Stimulated activated CD4-positive, alpha-beta T cell treated with anti-CD3 and anti-CD28 coated beads, TNF-alpha, amount 100 ng/mL, for 48 hours (primary cell): ENCODE measurements at places on chromosomes 5 and 9.

DNA sequence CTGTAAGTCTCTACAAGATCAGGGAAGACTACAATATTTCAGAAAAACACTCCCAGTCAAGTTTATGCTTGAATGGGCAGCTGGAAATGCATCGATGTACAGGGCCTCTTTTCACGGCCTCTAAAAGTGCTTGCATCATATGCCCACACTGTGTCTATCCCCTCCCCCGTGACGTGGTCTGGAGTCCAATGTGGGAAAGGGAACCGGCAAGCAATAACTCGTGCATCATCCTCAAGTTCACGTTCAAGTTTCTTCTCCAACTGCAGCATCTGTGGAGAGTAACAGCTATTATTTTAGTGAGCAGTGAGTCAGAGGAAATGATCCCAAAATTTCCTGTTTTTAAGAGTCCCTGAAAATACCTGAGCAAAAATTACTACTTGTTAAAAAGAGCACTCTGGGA lies 22.3 kb downstream of the ATPSCKMT start:
- no peak for DNase-seq

DNA sequence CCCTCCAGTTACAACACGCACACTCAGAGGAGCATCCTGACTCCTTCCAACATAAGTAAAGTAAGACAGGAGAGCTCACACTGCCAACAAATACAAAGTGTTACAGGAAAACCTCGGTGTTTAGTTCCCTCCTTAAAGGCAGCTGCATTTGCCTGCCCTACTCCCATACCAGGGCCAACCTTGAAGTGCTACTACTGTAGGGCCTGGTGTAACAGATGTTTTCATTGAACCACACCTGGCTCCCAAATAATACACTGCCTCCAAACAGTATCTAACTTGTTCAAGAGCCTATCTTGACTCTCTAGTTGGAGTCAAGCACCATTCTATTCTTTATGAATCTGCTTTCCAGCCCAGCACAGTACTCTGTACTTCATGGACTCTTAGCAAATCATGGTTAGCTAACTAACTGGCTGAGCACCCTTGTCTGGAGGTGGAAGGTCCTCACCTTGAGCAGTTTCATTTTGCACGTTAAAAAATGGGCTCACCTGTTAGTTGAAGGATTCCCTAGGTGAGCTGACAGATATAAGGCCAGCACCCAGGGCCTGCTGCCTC lies 34.6 kb downstream of the TTC39B start:
- DNase-seq: no peak

DNA sequence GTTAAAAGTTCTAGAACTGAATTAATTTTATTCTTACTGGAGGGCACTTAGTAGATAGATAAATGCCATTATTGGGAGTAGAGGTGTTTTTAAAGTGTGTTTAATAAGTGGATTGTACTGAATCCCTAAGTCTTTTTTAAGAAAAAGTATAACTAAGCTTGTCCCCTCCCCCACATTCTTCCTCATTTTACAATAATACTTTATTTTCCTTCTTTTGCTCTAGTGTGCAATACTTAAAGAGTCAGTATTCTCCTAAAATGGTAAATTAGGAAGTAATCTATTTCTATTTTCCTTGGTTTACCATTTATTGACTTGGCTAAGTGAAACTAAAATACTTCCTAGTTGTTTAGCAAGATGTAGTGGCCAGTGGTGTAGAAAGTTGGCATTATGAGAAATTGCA lies 11.6 kb downstream of the UBLCP1 start:
- no peak for DNase-seq

- no peak for DNase-seq
Observed at GRCh38 chr9:128555180-128555721, 2.9 kb downstream of the SPTAN1 start.

GRCh38 chr5:66560371-66560770 lies 35.8 kb upstream of the MAST4 start:
- DNase-seq: no peak

- DNase-seq: no peak
Observed at GRCh38 chr5:11075035-11075805, 314.2 kb upstream of the DAP start.

- DNase-seq: peak; percentile 58
Observed at GRCh38 chr9:134391319-134392231, 65.3 kb downstream of the RXRA start.

GRCh38 chr9:16236882-16237281 lies 633.6 kb downstream of the BNC2 start:
- no peak for DNase-seq

- no peak for DNase-seq
Observed at GRCh38 chr5:83641946-83642345, 78.7 kb downstream of the HAPLN1 start.

GRCh38 chr5:150556859-150557508 lies 49.1 kb downstream of the NDST1 start:
- DNase-seq: no peak

- no peak for DNase-seq
Observed at GRCh38 chr9:21465859-21466518, 16.1 kb downstream of the IFNE start.

DNA sequence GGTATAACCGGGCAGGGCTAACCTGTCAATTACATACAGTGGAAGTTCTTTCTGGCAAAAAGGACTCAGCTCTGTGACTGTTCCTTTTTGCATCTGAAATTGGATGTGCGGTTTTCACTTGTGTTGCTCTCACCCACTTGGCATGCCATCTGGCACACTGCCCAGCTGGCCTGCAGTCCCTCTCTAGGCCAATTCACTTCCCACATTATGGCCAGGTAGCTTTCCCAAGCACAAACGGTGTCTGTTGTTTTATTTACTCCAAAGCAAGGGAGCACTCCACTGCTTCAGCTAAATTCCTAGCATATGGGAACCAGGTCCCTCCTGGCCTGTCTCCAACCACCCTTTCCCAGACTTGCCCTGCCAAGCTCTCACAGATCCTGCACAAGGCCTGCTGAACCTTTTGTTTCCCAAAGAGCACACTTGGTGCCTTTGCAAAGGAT lies 132.5 kb downstream of the SEMA6A start:
- DNase-seq: no peak

- no peak for DNase-seq
Observed at GRCh38 chr5:1747803-1748085, 51.9 kb downstream of the MRPL36 start.

GRCh38 chr5:154506049-154506715 lies 28.2 kb upstream of the HAND1 start:
- DNase-seq: no peak

DNA sequence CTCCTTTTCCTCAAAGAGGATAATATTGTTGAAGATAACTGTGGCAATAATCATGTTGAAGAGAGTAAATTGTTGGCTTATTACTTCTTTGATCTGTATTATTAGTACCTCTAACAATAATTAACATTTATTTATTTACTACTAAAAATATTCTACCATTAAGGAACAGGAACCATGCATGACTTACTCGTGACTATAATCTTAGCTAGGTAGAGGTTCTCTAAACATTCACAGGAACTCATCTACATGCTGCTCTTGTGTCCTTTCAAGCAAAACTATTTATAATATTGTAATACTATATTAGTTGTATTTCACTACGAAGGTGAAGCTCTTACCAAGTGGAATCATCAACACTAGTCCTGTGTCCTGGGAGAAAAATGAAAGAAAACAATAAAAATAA lies 3.1 kb downstream of the SOX30 start:
- DNase-seq: no peak

DNA sequence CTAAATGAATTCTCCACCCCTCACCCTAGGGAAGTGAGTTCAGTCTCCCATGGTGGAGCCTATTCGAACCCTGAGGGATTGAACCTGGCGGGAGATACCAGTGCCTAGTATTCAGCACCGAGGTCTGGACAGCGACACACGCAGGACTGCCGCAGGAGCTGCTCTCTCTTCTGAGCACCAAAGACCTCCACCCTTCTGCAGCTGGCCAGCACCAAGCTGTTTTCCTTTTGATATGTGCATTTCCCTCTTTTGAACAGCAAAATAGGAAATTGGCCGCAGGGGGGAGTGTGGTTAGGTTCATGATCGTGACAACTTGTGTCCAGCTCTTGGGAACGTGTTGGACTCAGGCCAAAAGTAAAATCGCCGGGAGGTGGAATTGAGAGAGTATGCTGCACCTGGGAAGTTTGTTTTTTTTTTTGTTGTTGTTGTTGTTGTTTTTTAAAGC lies 1.2 kb upstream of the PCSK1 start:
- peak; percentile 40 for DNase-seq

DNA sequence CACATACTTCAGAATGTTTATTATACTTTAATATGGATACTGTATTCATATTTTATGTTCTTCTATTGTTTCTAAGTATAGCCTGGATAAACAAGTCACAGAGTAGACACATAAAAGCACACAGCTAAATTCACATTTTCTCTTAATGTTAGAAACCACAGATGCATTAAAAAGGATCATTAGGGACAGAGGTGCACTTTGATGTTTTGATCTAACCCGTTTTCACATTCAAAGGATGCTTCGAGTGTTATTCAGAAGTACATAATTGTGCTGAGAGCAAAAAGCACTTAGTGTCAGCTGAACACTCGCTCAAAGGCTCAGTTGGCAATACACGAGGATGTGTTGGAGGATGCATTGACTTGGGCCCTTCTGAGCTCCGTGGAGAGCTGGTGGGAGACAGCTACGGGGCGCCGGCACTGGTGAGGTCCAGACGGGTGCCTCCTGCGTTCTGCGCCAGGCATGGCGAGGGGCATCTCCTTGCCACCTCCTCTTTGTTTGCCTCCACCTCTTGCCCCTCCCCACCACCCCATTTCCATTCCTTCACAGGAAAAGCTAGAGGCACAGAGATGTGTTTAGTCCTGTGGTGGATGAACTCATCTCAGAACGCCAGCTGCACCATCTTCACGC lies 35.5 kb downstream of the MED10 start:
- no peak for DNase-seq

DNA sequence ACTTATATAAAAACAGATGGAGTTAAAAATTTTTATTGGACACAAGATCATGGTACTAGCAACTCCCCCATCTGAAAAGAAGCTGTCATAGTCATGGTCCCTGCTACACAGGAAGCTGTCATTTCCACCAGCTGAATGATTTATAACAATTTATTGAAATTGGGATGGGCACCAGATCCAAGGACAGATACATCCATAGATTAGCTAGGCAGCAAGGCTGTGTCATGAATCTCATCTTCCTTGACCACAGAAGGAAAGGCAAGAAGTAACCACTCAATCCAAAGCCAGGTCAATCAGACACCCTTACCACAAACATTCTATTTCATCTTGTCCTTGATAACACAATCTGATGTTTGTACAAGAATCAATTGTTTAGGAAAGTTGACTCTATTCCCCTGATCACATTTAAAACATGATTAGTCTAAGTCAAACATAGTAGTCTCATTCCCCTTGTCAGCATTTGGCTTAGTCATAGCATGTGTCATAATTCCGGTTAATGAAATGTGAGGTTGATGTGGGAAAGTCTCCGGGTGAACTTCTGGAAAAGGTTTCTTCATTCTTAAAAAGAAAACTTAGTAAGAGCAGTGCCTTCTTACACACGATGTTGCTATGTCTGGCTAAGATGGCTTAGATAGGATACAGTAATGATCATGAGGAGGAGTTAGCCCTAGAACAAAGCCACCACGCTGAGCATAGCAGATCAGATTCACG lies 462.6 kb upstream of the PAPPA start:
- no peak for DNase-seq

DNA sequence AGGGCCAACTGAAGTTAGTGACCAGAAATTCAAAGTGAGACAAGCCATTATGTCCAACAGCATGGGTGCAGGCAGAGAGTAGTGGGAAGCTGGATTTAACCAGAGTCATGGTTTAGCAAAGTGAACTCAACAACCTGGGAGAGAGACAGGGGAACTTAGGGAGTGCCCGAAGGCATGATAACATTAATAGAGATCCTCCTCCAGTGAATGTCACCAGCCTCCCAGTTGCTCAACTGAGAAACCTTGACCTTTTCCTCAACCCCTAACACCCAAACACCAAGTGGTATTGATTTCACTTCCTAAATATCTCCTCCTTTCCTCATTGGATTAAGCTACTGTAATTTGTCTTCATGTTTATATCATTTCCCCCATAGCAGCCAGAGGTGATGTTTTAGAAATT lies 42.6 kb downstream of the HMGCS1 start:
- no peak for DNase-seq

DNA sequence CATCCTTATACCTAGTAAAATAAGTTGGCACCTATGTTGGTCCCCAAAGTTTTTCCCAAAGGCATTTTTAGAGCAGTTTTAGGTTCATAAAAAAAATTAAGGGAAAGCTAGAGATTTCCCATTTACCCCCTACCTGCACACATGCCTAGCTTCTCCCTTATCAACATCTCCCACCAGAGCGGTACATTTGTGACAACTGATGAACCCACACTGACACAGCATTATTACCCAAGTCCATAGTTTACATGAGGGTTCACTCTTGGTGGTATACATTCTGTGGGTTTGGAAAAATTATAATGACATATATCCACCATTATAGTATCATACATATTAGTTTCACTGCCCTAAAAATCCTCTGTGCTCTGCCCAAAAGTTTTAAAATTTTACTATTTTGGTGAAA lies 12.0 kb downstream of the RAD1 start:
- DNase-seq: no peak

DNA sequence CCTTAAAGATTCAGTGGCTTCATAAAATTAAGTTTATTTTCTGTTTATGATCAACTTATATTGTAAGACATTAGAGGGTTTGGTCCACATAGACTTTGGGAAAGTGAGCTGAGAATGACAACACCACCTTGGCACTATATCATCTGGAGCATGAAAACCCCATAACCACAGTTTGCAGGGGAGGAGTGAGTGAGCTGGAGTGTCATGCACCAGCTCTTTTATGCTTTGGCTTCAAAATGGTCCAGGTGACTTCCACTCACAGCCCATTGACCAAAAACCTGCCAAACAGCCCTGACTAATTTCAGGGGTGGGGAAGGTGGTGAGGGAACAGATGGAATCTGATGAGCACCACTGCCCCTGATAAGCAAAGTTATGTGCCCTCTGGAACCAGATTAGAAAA lies 295.8 kb downstream of the DMRTA1 start:
- DNase-seq: no peak

GRCh38 chr5:82362636-82363035 lies 84.5 kb upstream of the RPS23 start:
- no peak for DNase-seq

- DNase-seq: peak; percentile 61
Observed at GRCh38 chr9:137454145-137454596, 5.0 kb downstream of the NSMF start.

GRCh38 chr5:107469485-107470294 lies 201.0 kb downstream of the EFNA5 start:
- DNase-seq: no peak

DNA sequence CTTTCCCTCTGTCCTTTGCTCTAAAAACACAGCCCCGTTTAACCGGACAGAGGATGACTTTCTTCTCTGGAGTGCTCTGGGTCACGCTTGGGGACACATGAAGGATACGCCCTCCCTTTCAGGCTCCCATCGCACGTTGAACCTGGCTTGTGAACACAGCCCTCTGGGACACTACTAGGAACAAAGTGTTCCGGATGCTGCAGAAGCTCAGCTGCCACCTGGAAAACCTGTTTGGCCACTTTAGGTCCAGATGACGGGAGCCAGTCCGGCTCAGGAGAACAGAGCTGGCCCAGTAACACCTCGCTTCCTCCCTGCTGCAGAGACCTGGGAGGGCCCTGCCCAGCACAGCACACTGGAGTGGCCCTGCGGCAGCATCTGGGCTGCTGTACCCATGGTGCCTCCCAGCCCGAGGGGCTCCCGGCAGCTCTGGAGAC lies 60.1 kb downstream of the GADD45G start:
- no peak for DNase-seq
